Activated naive CD4-positive, alpha-beta T cell (primary cell): ENCODE measurements at places on chromosomes 4 and X.

- no peak for DNase-seq
Measured at GRCh38 chr4:109352941-109353340, 50.5 kb upstream of the COL25A1 start.

DNA sequence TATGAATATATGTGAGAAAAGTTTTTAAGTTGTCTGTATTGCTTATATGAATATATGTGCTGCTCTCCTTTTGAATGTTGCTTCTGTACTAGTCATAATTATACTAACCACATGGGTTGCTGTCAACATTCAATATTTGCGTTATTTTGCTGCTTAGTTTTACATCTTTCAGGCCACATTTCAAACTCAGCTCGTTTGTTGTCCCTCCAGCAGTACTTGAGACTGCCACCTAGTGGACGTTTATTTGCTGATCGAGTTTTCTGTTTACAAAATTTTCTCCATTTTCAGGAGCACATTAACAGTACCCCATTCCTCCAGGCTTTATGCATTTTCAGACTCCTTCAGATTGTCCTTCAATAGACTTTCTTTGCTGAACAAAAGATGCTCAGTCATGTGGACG lies 75.8 kb downstream of the NUDT11 start:
- DNase-seq = peak; percentile 1

- DNase-seq = no peak
Measured at GRCh38 chrX:119826399-119826959, 26.3 kb downstream of the UPF3B start.

DNA sequence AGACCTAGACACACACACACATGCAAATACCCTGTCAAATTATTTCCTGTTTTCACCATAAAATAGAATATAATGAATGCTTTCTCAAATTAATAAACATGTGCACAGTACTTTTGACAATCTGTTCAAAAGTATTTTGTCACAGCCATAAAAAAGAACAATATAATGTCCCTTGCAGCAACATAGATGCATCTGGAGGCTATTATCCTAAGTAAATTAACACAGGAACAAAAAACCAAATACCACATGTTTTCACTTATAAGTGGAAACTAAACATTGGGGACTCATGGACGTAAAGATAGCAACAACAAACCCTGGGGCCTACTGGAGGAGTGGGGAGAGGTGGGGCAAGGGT lies 15.5 kb downstream of the RAB40A start:
- no peak for DNase-seq

DNA sequence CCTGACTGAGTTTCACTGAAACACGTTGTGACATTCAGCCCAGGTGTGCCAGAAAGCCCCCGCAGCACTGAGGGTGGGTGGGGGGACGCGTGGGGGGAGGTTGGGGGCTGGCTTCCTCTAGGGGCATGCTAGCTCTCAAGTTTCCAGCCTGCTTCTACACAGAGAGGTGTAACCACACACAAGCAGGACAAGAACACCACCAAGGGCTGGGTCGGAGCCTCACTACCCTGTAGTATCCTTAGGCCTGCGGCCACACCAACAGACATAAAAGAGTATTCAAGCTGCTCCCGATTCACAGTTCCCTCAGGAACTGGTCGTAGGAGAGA lies 1.8 kb downstream of the USP46 start:
- DNase-seq = no peak

DNA sequence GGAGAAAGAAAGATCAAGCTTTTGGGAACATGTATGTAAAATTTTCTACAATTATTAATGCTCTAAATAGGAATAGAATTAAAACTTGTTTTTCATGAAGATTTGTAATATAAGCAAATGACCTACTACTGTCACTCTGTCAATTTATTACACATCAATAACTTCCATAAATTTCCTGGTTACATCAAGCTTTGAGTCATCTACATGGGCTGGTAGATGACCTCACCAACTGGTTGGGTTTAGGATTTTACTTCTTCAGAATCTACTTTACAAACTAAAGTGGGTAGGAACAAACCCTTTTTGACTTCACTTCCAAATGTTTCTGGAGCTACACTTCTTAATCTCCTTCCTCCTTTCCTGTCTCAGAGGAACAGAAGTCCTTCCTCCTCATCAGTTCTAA lies 12.0 kb upstream of the LRAT start:
- no peak for DNase-seq

DNA sequence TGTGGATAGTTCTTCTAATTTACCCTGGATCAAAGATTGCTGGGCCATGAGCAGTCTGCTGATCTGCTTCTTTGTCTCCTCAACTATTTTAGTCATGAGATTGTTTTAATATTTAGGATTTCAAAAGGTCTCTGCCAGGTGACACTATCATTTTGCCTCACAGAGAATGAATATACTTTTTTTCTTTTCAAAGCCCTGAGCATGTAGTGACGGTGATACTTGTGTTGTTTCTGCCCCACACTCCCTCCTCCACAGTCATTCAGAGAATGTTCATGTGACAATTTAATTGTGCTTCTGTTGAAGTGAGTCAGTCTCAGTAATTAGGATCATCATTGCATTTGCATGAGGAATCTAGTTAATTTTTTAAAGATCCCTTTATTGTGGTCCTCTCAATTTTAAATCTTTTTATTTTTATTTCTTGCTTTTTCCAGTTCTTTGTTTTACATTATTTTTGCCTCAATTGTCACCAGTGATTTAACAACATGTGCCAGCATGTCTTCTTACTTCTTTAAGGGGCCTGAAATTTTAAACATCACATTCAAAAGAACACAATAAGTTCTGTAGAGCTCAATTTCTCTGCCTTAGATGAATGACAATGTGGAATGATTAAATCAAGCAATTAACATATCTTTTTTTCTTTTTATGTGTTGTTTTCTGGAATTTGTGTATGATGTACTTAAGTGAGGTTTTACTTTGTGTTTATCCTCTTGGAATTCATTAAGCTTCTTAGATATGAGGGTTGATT lies 12.3 kb downstream of the MMRN1 start:
- DNase-seq = no peak

DNA sequence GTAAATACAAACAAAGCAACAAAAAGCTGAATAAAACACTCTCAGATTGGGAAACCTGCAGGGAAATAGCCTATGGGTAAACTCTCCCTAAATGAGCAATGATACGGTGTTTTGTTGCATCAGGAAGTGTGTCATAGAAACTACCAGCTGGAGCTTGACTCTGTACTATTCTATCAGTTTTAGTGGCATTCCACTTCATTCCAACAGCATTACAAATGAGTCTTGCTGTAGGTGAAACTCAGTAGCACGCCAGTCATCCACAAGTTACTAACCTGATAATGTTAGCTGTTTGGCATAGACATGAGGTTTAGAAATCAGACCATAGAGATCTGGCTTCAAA lies 24.9 kb downstream of the FGFBP1 start:
- DNase-seq = no peak

- no peak for DNase-seq
Measured at GRCh38 chrX:1516596-1517104, 20.3 kb downstream of the P2RY8 start.

DNA sequence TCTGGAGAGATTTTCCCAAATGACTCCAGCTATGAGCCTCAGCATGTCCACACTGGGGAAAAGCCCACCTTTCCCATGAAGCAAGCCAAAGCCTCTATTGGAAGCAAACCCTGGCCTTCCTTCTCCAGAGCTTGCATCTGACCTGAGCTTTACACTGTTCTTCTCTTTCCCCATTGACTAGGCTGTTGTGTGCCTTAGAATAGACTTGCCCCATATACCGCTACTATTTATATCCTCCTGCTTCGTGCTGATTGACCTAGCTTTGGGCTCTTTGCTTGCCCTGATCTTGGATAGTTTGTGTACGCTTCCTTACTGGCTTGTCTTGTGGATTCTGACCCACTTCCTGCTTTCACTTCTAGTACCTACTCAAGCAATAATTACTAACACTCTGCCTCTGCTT lies 30.9 kb downstream of the FAM9B start:
- DNase-seq = no peak

DNA sequence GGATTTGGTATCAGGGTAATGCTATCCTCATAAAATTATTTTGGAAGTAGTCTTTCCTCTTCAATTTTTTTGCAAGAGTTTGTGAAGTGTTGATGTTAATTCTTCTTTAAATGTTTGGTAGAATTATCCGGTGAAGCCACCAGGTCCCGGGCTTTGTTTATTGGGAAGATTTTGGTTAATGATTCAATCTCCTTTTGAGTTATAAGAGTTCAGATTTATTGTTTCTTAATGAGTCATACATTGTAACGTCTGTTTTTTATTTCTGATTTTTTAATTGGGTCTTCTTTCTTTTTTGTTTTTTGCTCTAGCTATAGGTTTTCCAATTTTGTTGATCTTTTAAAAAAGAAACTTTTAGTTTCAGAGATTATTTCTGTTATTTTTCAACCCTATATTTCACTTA lies 412.3 kb downstream of the PDGFC start:
- DNase-seq = no peak

DNA sequence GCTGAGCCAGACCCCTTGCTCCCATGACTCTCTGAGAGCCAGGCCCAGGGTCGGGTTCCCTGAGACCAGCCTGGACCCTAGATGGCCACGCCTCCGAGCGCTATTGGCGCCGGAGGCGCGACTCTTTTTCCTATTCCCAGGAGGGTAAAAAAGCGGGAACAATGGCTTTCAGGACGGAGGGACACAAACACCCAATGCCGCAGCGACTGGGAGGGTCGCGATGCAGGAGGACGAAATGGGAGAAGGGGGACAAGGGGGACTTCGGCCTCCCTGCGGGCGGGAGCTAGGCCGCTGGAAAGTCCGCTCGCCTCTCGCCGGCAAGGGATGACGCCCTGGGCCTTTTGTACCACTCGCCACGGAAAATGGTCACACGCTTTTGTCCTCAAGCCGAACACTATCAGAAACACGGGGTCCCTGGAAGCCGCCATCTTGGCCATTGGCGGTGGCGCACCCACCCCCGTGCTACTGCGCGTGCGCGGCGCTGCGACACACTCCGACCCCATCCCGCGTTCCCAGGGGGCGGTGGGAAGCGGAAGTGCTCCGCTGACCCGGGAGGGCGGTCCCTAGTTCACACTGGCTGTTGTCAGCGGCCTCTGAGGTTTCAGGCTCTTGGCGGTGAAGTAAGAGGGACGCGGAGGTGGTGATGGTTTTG lies 98.4 kb downstream of the ZNF674 start:
- peak; percentile 55 for DNase-seq

DNA sequence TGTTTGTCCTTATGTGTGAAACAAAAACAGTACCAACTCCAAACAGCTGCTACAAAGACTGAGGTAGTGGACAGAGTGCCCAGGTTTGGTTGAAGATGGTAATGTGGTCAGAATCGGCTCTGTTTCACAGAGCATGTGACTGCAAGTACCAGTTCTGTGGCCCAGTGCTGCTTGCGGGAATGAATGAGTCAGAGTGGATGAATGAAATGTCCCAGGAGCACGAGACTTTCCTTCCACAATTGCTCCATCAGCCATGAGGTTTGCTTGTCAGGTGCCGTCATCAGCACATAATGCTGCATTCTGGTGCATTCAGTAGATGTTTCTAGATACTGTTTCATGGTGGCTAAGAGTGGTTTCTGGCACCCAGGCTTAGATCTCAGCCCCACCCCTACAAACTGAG lies 84.2 kb downstream of the GPR143 start:
- no peak for DNase-seq

GRCh38 chr4:91070736-91071135 lies 943.5 kb downstream of the CCSER1 start:
- DNase-seq = no peak

DNA sequence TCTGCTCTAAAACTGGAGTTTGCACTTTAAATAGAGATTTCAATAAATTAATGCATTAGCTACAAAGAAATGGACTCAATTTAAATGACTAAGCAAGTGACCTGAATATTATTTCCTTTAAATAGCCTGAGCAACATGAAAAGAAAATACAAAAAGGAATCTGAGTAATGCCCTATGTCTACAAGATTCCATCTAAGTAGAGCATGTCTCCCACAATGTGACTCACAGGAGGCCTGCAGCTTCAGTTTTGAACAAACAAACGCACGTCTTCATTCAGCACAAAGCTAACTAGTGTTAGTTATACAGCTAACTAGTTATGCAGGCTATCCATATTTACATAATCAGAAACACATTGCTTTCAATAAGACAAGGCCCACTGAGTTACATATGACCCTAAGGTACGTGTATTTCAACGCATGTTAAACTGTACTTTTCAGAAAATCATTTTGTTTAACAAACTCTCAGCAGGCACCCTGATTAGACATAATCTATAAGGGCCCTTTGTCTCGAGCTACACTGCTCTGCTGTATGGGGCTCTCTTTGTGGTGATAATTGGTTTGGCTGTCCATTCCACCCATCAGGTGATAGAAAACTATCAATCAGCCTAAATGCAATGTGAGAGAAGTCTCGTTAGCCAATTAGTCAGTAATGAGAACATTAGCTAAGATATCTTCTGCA lies 116.5 kb downstream of the MAML3 start:
- DNase-seq = no peak

DNA sequence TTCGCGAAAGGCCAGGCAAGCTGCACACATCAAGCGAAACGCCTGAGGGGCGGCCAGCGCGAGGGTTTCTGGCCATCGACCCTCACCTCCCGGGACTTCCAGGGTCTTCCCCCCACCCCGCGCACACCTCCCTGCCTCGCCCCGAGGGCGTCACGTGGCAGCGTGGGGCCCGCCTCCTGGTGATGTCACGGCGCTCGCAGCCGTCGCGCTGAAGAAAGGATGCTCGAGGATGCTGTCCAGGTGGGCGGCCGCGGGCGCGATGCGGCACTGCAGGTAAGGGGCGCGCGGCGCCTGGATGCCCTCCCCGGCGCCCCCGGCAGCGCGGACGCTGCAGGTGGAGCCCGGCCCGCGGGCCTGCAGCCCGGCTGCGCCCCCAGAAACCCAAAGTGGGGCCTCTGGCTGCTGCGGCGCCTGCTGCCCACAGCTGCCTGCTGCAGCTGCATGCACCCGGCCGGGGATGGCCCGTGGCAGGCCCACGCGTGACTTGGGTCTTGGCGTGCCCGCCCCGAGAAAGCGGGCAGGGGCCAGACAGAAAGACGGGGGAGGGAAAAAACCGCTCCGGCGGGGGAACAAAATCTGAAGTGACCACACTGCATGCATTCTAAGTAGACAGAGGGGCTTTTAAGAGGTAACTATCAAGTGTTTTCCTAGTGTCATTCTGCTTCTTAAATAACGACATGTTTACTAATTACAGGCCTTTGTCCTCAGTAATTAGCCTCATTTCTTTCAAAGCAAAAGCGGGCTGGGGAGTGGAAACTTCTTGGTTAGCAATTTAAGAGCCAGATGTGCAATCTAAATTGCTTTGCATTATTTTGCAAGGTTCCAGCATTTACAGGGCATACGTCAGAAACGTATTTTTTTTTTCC lies 1.7 kb downstream of the CLCN4 start:
- DNase-seq = no peak

DNA sequence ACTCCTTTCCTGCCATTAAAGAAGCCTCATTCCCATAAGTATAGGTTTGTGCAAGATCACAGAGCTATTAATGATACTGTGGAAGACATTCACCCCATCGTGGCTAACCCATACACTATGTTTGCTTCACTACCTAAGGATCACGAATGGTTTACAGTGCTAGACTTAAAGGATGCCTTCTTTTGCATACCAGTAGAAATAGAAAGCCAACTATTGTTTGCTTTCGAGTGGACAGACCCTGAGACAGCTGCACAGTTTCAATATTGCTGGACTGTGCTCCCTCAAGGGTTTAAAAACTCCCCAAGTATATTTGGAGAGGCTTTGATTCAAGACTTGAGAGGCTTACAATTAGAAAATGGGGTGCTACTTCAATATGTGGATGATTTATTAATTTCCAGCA lies 16.0 kb upstream of the PAPSS1 start:
- DNase-seq = no peak

- no peak for DNase-seq
Measured at GRCh38 chr4:16860516-16860915, 37.9 kb downstream of the LDB2 start.

GRCh38 chrX:118474586-118474985 lies 21.0 kb upstream of the DOCK11 start:
- DNase-seq = no peak
